Mucosa of descending colon (tissue), 3 donors: ENCODE measurements at places on chromosomes 1 and 21.

DNA sequence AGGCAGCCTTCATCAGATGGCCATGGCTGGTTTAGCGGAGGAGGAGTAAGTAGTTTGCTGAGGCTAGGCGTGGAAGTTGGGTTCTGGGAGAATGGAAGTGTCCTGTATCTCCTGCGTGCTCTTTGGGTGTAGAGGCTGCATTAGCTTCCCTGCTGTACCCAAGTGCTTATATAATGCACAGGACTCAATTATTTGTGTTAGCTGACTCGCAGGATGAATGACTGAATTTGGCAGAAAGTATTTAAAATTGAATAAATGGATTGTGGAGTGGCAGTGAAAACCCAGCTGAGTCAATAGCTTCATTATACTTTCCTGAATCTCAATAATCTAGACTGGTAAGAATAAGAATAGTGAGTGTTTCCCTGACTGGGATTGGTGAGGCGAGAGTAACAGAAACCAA, 13.8 kb downstream of the DNTTIP2 start:
- no peak for DNase-seq

DNA sequence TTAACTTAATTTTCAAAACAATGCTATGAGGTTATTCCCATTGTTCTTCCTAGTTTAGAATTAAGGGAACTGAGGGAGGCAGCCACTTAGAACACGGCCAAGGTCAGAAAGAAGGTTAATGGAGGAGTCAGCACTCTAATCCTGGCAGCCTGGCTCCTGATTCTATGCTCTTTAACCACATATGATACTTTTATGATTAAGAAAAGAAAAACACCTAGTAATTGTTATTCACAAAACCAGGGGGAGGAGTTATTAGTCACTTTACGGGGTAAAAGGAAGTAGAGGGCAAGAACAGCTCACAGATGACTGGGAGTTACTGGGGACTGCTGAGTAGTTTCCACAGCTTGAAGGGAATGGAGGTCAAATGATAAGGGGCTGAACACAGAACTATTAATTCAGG, 38.6 kb downstream of the GADD45A start:
- DNase-seq: no peak

GRCh38 chr1:61357539-61357938, 275.2 kb downstream of the NFIA start:
- no peak for DNase-seq

DNA sequence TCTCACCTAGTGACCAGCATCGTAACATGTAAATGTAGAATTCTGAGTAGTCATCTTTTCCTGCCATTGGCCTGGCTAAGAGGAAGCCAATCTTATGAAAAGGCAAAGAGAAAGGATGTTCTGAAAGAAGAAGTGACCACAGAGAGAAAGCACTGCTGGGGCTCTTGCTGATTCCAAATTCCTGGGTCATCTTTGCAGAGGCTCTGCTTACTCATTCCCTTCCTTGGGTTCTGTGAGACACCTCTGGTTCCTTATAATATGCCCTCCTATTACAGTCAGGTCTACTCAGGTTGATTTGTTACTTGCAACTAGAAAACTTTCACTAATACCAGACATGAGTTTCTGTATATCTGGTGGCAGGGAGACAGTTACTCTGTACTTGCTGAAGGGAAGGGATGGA, 198.8 kb upstream of the C8B start:
- DNase-seq: no peak

DNA sequence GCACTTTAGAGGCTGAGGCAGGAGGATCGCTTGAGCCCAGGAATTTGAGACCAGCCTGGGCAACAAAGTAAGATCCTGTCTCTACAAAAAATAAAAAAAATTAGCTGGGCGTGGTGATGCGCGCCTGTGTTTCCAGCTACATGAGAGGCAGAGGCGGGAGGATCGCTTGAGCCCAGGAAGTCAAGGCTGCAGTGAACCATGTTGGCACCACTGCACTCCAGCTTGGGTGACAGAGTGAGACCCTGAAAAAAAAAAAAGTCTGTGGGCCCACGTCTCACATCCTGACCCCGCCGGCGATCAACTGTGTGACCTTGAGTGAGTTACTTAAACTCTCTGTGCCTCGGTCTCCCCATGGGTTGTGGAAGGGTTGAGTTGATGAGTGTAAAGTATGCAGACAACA, 12.7 kb upstream of the ZBTB21 start:
- DNase-seq: no peak

GRCh38 chr1:221606256-221606655, 135.6 kb downstream of the DUSP10 start:
- DNase-seq: no peak

- no peak for DNase-seq
These were observed 49.0 kb downstream of the LBR start for GRCh38 chr1:225378880-225379279.

DNA sequence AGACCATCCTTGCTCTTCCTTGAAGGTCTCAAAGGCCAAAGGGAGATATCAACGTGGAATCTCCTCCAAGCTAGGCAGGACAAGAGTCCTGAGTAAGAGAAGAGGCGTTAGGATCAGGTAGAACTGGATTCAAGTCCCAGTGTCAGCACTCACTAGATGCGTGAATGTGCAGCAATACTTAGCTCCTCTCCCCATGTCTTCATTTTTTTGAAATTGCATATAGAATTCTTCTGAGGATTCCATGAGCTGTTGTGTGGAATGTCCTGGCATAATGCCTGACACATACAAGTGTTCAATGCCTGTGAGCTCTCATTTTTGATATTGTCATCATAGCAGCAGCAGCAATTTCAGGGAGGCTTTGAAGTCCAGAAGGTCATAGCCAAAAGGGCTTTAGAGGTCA, 333.2 kb downstream of the KCNH1 start:
- no peak for DNase-seq

DNA sequence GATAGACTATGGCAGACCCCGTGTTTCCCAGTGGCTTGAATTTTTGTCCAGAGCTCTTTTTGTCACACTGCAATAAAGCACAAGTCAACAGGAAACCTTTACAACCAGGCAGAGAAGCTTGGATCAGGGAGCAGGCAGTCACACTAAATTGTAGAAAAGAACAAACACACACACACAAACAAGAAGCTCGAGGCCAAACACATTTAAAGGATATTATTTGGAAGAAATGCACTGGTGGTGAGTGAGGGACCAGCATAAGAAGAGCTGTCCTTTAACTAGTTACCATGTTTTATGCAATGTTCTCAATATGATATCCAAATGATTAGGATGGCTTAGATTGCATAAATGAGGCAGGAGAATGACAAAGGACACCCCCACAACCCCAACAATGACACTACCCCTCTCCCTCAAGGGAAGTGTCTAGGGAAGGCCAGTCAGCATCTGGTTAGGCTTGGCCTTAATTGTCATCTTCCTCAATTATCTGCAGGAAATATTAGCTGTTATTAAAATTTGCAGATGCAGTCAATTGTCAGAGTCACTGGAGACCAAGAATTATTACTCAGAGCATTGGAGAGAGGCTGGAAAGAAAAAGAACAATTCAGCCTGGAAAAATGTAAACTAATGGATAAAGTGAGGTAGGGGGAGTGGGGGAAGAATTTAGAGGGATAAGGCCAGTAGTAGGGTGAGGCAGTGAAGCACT, 35.3 kb downstream of the DDR2 start:
- no peak for DNase-seq
